ENCODE measurements at places on chromosomes 12 and 14. TPM values are rescaled to one million over a fixed set of nuclear protein-coding genes. Genes with fewer than 3 reads are reported as not detected.

- DNase-seq: peak; percentile 34
Measured at GRCh38 chr12:13362260-13362841, 165.8 kb downstream of the EMP1 start.

DNA sequence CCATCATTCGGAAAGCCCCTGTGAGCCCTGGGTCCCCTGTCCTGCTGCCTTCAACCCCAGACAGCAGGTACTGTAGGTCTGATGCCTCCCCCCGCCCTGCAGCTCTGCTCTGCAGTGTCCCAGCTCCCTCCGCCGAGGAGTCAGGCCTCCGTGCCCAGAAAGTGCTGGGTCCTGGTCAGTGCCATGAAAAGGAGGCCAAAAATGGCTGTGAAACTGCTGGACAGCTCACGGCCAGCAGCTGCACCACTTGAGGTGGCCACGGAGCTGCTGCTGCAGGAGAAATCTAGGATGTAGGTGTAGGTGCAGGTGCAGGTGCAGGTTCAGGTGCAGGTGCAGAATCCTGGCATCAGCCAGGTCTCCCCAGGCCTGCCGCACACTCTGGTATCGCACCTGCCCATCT is 196.1 kb downstream of the SLC15A4 start:
- DNase-seq: no peak

DNA sequence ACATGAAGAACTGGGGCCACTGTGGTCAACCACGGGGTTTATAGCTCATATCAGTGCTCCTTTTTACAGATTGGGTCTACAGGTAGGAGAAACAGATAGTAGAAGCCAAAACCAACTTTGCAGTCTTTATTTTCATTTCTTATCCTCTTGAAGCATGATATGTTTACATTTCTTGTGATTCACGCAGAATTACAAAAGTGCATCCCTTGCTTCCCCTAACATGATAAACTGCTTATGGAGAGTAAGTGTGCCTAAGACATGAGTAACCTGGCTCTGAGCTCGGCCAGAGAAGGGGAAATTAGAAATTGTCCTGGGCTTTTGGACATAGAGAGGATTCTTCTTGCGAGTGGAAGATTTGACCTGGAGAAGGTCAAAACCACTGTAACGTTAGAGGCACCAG is 18.4 kb downstream of the PWP1 start:
- no peak for DNase-seq

DNA sequence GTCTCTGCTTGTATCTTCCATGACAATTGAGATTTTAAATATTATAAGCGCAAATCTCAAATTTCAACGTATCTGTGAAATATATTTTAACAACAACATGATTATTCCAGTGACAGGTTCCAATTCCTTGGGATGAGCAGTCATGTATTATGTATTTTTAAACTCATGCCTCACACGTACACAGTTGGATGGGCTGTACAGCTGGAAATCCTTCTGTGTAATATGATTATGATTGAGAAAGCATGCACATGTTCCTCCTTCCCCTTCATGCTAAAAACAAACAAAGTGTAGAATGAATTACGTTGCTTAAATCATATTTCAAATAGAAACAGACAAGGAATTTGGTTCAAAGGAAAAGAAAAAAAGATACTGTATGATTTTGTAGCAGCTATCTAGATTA is 428.3 kb downstream of the TMTC2 start:
- no peak for DNase-seq

DNA sequence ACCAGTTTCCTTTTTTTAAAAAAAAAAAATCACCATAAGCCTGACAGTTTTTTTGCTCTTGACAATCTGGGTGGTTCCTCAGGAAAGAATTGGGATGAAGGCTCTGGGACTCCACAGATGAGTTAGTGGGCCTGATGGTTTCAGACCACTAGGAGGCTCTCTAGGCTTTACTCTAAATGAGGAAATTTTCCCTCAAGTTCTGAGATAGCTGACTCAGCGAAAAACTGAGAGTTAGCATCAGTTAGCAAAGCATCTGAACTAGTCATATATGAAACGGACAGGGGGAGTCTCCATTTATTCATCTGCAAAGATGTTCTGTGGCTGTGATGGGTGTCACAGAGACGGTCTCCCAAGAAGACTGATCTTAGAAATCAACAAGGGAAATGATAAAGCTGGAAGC is 314.3 kb upstream of the OR4E1 start:
- DNase-seq: no peak

DNA sequence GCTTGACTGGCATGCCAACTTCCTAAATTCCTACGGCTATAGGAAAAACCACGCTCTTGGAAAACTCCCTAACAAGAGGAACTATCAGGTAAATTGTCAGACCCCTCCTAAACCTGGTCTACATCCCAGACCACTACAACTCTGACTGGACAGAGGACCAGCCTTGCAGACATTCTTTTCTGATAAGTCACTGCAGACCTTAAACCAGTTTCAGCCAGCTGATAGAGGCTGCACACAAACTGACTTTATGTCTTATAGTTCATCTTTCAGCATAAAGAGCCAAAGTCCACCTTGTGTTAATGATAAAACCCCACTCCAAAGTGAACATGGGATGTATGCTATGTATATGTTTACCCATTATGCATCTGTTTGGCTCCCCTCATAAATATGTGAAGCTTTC is 166.6 kb downstream of the KTN1 start:
- DNase-seq: no peak

The AKAP6 gene
- polyA plus RNA-seq: 14.0 TPM

The KLRF1 gene
- 0.19 TPM for polyA plus RNA-seq

The LRIG3 gene
- polyA plus RNA-seq: 3.5 TPM

Data from heart right ventricle (tissue), 16 donors.